ENCODE measurements at places on chromosomes 12 and 14.

DNA sequence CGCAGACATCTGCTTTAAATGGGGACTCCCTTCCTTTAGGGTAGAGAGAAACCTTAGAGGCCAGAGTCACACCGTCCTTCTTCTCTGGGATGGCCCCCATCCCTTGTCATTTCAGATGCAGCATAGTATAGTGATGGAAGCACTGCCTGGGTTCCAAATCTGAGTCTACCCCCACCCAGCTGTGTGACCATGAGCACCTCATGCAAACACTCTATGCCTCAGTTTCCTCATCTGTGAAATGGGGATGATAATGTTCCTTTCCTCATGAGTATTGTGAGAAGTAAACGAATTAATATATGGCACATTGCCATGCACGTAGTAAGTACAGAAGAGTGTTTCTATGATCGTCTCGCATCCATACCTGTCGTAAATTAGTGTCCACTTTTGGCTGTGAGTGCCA is 241.9 kb downstream of the SLC41A2 start:
- peaks cover 38% of the 10 kb centered on the region for H3K4me1 ChIP-seq
- no peak for DNase-seq
- H3K27ac ChIP-seq = no peak overlapping the region
- H3K4me3 ChIP-seq = no peak overlapping the region
- no peaks in the 10 kb centered on the region for H3K27me3 ChIP-seq

- H3K4me1 ChIP-seq = peaks cover 64% of the 10 kb centered on the region
- peak overlapping the region; percentile 86 for H3K27ac ChIP-seq
- peak; percentile 78 for DNase-seq
Observed at GRCh38 chr12:107337346-107338095, 244.2 kb upstream of the CRY1 start.

DNA sequence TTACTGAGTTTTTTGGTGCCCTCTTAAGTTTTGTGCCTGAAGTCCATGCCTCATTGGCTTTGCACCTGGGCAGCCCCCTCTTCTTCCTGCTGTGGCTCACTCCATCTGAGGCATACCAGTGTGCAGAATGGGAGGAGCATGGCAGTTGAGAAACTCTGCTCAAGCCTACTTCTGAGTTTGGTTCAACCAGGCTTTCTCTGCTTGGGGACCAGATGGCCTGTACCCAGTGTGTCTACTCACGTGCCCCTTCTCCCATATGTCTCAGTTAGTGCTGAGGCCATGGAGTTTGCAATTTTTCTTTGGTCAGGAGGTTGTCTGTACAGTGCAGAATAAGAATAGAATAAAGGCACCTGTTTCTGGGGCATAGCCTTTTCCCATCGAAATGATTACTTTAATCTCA is 383.3 kb upstream of the DDHD1 start:
- DNase-seq = no peak
- H3K4me1 ChIP-seq = no peaks in the 10 kb centered on the region
- H3K4me3 ChIP-seq = no peak overlapping the region

GRCh38 chr12:130849561-130850417 is 10.7 kb upstream of the STX2 start:
- H3K27me3 ChIP-seq = no peaks in the 10 kb centered on the region
- H3K4me1 ChIP-seq = peaks cover 1% of the 10 kb centered on the region
- no peak for DNase-seq
- H3K27ac ChIP-seq = no peak overlapping the region
- H3K4me3 ChIP-seq = no peak overlapping the region

DNA sequence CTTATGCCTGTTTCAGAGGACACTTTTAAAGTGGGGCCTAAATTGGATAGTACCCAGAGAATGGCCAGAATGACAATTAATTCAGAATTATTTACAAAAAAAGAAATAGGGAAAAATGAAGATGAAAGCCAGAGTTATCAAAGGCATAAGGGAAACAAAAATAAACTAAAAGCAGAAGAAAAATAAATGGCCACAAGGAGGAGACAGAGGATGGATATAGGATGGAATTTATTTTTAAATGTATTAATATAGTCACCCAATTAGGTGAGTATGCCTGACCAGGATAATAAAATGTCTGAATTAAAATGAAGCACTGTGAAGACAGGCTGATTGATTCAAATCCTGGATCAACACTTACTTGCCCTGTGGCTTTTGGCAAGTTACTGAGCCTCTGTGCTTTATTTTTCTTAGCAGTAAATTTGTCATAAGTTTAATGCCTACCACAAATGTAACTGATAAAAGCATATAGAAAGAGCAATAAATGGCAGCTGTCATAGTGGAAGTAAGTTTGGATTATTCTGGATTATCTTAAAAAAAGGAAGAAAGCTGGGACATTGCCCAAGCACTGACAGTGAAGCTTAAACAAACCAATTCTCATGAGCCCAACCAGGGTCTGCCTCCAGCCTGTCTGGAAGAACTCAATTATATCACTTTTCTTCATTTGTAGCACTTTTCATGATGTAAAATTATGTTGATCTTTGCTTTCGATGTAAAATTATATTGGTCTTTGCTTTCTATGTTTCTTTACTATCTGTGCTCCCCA is 3.5 kb downstream of the CLEC9A start:
- no peak overlapping the region for H3K27ac ChIP-seq
- H3K4me3 ChIP-seq = no peak overlapping the region
- H3K36me3 ChIP-seq = no peaks in the 10 kb centered on the region

GRCh38 chr14:93994919-93995682 is 2.0 kb upstream of the CCDC197 start:
- H3K4me3 ChIP-seq = no peak overlapping the region
- peaks cover 34% of the 10 kb centered on the region for H3K4me1 ChIP-seq
- peak overlapping the region; percentile 71 for H3K27ac ChIP-seq
- DNase-seq = peak; percentile 84

DNA sequence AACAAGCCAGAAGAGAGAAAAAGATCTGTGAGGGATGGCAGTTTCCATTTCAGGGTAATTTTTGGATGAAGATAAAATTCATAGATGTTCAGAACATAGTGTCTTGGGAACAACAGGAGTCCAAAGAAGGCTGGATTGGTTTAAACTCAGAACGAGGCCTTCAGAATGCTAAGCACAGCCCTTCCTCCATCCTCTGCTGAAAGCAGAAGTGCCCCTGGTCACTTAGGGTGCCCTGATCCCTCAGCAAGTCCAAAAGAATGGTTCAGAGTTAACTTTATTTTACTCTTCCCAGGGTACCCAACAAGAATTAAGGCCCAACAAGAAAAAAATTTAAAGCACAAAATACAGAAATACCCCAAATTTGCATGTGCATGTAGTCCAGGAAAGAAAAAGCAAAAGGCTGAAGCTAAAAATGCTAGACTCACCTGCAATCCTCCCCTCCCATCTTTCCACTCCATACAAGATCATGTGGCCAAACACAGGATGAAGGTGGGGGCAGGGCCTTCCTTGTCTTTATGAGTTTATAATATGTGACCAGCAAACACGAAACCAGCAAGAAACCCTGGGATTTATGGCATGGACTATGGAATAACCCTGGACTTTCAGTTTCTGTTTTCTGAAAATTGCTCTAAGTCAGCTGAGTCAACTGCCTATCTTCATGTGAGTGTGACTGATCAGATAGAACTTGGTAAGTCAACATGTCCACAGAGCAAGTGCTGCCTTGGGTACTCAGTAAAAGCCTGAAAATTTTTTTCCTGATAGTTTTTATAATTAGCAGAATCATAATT is 21.2 kb downstream of the MAX start:
- peaks cover 64% of the 10 kb centered on the region for H3K4me1 ChIP-seq
- H3K27ac ChIP-seq = peak overlapping the region; percentile 31
- no peak overlapping the region for H3K4me3 ChIP-seq
- DNase-seq = no peak
- no peaks in the 10 kb centered on the region for H3K27me3 ChIP-seq

DNA sequence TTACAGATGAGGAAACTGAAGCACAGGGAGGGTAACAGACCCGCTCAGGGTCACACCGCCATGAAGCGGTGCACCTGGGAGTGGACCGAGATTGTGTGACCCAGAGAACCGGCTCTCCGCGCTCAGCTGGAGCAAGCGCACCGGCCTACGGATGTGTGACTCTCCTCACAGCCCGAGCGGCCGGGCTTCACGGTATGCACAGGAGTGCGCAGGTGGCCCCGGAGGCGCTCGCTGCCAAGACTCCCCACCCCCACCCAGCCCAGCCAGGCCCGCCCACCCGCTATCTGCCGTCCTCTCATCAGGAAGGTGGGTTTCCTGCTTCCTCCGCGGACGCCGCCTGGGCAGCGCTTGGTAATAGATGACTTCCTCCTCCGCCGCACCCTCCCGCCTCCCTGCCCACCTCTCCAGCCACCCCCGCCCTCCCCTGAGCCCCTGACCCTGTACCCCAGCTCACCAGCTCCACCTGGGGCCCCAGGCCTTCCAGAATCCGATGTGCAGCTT is 110.7 kb downstream of the NCOR2 start:
- peak; percentile 69 for DNase-seq
- no peaks in the 10 kb centered on the region for H3K27me3 ChIP-seq
- peak overlapping the region; percentile 83 for H3K27ac ChIP-seq

DNA sequence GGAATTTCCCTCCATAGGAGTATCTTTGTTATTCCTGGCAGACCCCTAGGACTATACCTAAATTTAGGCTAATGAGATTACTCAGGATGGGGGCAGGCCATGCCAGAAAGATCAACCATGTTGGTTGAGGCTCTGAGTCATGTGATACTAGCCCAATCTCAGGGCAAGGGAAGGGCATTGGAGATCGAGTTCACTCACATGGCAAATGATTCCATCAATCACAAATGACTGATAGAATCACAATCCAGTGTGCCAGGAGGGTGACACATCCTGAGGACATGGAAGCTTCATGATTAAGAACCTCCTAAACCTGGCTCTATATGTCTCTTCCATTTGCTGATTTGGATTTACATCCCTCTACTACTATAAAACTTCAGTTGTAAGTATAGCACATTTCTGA is 182.3 kb downstream of the NTF3 start:
- H3K4me3 ChIP-seq = no peak overlapping the region
- H3K27me3 ChIP-seq = peaks cover 3% of the 10 kb centered on the region
- no peak for DNase-seq
- H3K36me3 ChIP-seq = no peaks in the 10 kb centered on the region
- H3K27ac ChIP-seq = no peak overlapping the region

GRCh38 chr12:31412292-31412801 is 86.4 kb upstream of the SINHCAF start:
- DNase-seq = no peak
- H3K4me3 ChIP-seq = no peak overlapping the region
- H3K36me3 ChIP-seq = no peaks in the 10 kb centered on the region
- no peaks in the 10 kb centered on the region for H3K4me1 ChIP-seq
- no peaks in the 10 kb centered on the region for H3K27me3 ChIP-seq

Measured in activated CD8-positive, alpha-beta T cell treated with anti-CD3 and anti-CD28 coated beads for 36 hours (primary cell).